Stimulated activated CD8-positive, alpha-beta memory T cell treated with anti-CD3 and anti-CD28 coated beads, Interleukin-15, amount 100 ng/mL, for 24 hours (primary cell): ENCODE measurements at places on chromosomes 6 and 20.

- no peak for DNase-seq
Measured at GRCh38 chr6:105330364-105330763, 72.5 kb downstream of the PREP start.

GRCh38 chr20:14235355-14235754 lies 102.1 kb downstream of the FLRT3 start:
- no peak for DNase-seq

DNA sequence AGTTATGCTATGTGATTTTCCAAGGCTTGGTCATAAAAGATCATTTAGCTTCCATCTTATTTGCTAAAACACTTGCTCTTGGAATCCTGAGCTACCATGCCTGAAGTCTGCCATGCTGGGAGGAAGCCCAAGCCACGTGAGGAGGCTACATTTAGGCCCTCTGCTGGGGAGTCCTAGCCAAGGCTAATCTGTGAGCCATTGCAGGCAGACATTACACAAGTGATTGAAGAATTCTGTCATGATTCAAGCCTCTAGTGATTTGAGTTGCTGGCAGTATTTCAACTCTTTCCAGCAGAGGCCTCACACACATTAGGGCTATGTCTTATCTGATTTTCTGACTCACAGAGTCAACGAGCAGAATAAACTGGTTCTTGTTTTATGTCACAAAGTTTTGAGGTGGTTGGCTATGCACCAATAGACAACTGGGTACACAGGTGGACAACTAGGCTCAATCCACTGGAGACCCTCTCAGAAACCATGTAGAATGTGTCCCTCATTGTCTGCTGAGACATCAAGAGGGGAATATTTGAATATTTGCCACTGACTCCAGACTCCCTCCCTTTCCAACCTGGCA lies 227.2 kb upstream of the SULF2 start:
- no peak for DNase-seq

DNA sequence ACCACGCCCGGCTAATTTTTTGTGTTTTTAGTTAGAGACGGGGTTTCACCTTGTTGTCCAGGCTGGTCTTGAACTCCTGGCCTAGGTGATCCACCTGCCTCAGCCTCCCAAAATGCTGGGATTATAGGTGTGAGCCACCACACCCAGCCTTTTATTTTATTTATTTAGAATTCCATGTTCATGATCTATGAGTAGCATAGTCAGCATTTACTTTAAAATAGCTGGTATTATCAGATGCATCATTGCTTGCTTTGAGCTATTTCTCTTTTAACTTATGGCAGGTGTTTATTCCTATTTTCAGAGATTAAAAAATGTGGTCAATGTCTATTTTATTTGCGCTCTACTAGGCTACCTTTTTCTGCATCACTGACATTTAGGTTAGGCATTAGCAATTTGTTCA lies 152.0 kb downstream of the UTRN start:
- no peak for DNase-seq

GRCh38 chr20:63658749-63659187 lies 656 bp downstream of the RTEL1 start:
- DNase-seq, result no peak

- no peak for DNase-seq
Measured at GRCh38 chr20:45091366-45091765, 9.6 kb downstream of the KCNS1 start.

DNA sequence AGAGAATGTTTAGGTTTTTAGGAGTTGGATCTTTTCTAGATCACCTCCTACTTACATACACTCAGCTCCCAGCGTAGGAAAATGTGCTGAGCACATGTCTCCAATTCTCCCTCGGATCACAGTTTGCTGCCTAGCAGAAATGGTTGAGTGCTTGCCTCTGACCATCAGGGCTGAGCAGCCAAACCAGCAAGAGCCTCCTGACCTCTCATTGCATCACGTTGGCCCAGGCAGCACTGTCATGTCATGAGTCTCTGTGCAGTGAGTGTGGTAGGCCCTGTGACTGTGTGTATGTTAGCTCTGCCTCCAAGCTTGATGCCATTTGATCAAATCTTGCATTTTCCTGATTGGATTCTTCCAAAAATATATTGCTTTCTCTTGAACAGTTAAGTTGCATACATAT lies 112.0 kb downstream of the LRRC1 start:
- DNase-seq, result no peak

DNA sequence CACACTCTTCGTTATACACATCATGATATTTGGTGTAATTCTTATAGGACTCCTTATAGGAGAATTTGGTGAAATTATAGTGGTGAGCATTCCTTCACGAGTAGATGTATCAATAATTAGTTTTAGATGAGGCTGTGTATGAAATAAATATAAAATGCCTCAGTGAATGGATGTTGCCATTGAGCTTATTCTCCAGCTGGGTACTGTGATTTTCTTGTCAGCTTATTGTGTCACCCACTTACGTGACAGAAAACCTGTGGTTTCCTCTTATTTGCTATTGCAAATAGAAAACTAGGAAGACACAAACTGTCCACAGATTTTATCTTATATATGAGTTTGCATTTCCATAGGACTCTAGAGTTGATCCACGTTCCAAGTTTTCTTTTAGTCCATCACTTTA lies 439.9 kb upstream of the RNF217 start:
- DNase-seq, result no peak

GRCh38 chr20:36883977-36884535 lies 8.1 kb downstream of the TLDC2 start:
- DNase-seq, result no peak

- DNase-seq, result no peak
Measured at GRCh38 chr6:36025260-36025931, 955 bp upstream of the SLC26A8 start.

- DNase-seq, result no peak
Measured at GRCh38 chr6:159639721-159640120, 53.3 kb downstream of the SOD2 start.

- DNase-seq, result no peak
Measured at GRCh38 chr6:36716476-36717093, 19.0 kb downstream of the RAB44 start.

DNA sequence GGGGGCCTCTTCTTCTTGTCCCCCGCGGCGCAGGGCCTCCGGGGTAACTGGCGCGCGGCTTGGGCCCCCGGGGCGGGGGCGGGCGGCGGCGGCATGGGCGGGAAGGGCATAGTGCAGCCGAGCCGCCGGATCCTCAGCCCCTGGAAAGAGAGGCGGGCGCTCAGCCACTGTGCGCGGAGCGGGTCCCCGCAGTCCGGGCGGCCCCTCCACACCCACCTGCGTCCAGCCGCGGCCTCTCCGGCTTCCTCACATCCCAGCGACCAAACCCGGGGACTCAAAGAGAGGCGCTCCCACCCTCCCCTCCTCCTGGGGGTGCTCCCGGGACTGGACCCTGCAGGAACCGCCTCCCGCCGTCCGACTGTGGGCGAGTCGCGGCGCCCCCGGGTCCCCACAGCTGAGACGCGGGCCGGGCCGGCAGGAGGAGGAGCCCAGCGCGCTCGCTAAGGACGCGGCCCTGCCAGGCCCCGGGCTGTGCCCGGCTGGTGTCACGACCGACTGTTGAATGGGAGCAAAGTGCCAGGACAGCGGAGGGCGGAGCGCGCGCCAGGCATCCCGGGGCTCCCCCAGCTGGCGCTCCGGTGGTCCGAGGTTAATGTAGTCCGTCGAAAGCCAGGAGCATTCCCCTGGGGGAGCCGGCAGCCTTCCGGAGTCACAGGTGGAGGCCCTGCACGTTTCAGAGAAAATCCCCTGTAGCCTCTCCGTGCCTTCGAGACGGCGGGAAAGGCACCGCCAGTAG lies at the start of gene PRR18:
Gene PRR18 (minus strand): TSS at position 360 of the 736 bp plus-strand sequence. CDS start 250 bp downstream, at position 110.
- no peak for DNase-seq

DNA sequence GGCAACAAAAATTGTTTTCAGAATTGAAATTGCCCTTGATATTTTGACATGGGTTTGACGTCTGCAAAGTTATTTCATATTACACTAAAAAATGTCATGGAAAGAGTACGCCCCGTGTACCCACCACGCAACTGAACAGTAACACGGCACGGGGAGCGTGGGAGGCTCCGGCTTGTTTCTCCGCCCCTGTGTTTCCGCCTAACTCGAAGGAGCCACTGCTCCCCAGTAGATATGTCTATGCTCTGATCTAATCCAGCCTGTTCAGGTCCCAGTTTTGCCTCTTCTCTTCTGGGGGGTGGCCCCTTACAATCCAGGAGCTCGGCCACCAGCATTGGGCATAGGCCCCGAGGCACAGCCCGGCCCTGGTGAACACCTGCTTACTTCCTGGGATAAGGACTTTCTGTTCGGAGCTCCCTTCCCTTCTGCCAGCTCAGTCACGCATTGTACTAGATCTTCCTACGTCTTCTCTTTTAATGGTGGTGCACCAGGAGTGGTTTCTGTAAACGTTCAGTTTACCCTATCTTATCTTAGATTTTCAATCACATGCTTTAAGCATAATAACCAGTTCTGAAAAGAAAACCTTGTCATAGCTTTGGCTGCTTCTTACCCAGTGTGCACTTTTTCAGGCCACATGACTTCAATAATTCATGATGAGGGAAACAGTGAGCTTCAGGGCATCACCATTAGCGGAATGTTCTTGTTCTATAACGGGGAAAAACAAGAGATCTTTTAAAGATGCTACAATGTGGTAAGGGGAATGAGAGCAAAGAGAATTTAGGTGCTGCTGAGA lies 43.9 kb upstream of the EXOC2 start:
- no peak for DNase-seq

DNA sequence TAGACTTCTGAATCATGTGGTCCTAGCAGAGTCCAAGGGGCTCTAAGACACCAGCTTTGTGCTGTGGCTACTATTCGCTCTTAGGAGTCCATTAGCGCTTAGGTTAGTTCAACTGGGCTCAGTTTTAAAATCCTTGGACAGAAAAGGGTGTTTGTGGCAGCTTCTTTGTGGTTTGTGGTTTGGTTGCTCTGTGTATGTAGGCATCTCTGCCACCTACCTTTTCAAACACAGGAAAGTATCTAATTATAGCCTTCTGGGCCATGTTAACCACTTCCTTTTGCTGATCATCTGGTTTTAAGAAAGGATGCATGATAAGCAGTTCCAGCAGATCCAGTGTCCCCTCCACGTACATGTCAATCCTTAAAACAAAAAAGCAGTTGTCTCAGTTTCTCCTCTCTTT lies 10.8 kb downstream of the GSTA4 start:
- no peak for DNase-seq
